NCI-H1105 treated with DMSO at 0.1 percent for 48 hours (cell line): ENCODE measurements at places on chromosomes 6 and 20.

GRCh38 chr6:168345896-168346754 is 26.5 kb upstream of the DACT2 start:
- DNase-seq, result no peak

DNA sequence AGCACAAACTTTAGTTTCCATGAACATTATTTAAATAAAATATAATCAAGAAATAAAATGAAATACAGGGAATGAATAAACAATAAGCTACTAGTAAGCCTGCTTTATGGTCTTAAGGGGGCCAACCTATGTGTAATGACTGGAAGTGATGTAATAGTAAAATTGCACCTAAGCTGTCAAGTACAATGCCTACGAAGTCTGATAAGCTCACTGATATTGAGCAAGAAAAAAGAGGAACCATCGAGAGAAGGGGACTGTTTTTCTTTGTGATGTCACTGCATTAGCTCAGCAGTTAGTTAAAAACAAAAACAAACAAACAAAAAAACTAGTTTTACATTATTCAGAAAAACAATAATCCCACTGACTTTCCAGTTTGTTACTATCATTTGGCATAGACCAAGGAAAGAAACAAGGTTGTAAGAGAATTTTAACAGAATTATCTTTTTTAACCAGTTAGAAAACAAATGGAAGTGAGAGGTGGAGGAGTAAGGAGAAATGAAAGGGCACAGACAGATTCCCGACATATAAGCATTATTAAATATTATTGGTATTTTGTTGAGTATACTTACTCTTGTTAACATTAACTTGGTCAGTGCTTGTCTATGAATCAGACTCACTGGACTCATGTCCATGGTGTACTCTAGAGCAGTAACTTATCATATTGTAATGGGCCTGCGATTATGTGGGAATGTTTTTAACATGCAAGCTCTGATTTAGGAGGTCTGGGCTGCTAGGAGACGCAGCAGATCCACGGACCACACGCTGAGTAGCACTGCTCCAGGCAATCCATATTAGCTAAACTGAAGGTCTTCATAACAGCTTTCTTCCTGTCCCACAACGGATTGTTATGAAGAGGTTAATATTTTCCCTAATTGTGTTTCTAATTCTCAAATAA is 99.6 kb upstream of the HMGCLL1 start:
- no peak for DNase-seq

DNA sequence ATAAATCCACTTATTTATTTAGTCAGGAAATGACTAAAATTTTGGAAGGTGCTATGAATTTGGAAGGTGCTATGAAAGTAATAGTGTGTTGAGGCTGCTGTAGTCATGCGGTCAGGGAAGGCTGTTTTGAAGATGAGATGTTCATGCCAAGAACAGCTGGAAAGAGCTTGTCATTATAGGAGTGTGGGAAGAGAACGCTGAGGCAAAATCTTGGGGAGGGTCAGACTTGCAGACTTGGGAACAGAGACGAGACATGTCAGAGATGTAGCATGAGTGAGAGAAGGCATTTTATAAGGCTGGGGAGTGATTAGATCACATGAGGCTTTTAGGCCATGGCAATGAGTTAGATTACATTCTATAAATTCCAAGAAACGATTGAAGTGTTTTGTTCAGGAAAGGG is 124.0 kb upstream of the B3GAT2 start:
- DNase-seq, result no peak

- no peak for DNase-seq
Observed at GRCh38 chr20:58139849-58140786, 88.3 kb downstream of the ANKRD60 start.

GRCh38 chr6:135087803-135088202 is 33.2 kb upstream of the HBS1L start:
- no peak for DNase-seq

- DNase-seq, result no peak
Observed at GRCh38 chr6:5093231-5094015, 8.3 kb downstream of the PPP1R3G start.

GRCh38 chr6:62904687-62905086 is 306.6 kb upstream of the FKBP1C start:
- DNase-seq, result peak; percentile 4
